ENCODE measurements at places on chromosomes 13 and 19.

DNA sequence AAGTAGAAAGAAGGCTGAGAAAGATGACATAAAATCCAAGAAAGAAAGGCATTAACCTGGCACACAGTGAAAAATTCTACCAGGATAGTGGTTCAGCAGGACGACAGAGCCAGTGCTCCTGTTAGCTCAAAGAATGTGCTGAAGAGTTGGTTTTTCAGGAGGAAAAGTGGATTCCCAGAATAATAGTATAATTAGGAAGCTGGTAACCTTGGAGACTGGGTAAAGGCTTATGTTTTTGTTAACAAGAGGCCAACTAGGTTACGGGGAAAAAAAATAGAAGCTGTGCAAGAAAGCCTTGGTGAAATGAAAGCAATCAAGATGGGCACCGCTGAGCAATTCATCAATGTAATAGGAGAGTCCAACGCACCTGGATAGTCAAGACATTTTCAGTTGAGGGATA lies 54.7 kb downstream of the SLC15A1 start:
- DNase-seq: no peak

GRCh38 chr13:43686557-43686956 lies 100.2 kb downstream of the ENOX1 start:
- no peak for DNase-seq

DNA sequence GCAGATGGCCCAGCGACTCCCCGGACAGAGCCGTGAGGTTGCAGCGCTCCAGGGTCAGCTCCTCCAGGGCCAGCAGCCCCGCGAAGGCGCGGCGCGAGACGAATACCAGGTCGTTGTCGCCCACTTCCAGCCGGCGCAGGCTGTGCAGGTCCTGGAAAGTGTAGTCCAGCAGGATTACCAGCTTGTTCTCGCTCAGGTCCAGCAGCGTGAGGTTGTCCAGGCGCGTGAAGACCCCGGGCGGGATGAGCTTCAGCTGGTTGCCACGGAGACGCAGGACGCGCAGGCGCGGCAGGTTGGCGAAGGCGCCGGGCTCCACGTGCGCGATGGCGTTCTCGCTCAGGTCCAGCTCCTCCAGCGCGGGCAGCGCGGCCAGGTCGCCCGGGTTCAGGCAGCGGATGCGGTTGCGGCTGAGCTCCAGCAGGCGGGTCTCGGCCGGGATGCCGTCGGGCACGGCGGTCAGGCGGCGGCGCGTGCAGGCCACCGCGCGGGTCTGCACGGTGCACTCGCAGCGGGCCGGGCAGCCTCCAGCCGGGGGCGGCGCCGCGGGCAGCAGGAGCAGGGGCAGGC lies 9.3 kb upstream of the PEAK3 start:
- no peak for DNase-seq

- DNase-seq: no peak
Observed at GRCh38 chr13:36211567-36211966, 2.8 kb downstream of the SOHLH2 start.

DNA sequence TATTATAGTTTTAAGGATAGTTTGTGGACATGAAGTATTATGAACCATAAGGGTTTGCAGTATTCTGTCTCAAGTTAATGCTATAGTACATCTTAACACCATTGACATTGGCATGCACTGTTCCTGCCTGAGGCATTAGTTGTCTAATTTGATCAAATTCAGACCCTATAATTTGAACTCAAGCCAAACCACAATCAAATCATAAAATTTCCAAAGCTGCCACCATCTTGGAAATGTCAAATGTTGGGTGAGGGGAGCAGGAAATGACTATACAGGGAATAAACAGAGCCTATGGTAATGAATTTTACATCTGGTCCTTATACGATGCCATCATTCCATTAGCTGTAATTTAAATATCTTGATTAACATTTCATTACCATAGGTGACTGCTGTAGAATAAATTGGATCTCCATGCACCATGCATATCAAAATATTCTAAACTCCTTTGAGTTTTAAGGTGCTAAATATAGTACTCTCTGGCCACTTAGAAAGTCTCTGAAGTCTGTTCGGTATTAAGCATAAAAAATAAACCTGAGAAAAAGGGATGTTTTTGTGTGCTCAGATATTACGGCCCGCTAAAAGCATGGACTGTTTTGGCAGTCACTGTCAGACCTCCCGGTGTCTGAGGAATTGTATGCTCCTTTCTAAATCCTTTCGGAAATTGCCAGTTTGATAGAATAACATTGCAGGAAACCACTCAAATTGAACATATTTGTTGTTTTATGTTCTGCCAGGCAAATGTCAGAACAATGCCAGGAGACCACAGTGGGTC lies 257.7 kb downstream of the SPRY2 start:
- no peak for DNase-seq

- no peak for DNase-seq
Observed at GRCh38 chr19:51263808-51264207, 12.9 kb downstream of the SIGLECL1 start.

DNA sequence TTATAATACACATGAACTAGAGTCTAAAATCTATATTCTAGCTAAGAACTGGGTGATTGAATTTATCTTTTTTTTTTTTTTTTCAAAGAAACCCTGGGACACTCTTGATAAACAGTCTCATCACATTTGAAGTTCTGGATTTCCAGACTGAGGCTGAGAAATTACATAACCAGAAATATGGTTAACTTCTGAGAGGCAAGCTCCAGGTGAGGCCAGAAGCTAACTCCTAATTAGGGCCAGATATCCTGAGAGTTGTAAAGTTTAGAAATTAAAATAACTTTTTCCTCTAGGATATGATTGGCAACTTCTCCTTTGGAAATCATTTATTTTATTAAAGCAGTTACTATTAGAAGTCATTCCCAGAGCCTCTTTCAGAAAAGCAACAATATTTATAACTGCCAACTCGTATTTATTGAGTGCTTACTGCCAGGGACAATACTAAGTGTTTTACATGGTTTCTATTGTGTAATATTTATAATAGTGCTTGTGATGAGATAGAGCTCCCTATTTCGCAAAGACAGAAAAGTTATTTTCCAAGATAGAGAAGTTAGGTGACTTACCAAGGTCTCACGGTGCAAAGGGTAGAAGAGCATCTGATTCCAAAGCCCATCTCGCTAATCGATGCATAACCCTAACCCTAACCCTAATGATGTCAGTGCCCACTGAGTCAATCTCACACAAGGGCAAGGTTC lies 187.7 kb downstream of the DCT start:
- no peak for DNase-seq

DNA sequence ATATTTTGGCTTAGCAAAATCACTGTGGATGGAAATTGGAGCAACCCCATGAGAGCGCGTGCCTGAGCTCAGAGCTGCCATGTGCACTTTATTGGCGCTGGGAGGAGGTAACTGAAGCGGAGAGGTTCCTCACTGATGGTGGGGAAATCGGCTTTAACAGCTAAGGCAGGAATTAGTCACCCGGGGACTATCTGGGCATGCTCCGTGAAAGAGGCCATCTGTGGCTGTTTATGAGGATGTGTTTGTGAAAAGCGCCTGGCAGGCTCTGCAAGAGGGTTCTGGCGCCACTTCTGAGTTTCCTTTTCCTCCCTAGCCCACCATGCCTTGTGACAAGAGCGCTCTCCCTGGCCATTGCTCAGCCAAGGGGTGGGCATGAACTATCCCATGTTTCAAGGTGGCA lies 815.6 kb downstream of the UQCRFS1 start:
- no peak for DNase-seq

Data from NCI-H1694 treated with DMSO at 0.1 percent for 48 hours (cell line).